ENCODE measurements at places on chromosomes 1 and 21.

DNA sequence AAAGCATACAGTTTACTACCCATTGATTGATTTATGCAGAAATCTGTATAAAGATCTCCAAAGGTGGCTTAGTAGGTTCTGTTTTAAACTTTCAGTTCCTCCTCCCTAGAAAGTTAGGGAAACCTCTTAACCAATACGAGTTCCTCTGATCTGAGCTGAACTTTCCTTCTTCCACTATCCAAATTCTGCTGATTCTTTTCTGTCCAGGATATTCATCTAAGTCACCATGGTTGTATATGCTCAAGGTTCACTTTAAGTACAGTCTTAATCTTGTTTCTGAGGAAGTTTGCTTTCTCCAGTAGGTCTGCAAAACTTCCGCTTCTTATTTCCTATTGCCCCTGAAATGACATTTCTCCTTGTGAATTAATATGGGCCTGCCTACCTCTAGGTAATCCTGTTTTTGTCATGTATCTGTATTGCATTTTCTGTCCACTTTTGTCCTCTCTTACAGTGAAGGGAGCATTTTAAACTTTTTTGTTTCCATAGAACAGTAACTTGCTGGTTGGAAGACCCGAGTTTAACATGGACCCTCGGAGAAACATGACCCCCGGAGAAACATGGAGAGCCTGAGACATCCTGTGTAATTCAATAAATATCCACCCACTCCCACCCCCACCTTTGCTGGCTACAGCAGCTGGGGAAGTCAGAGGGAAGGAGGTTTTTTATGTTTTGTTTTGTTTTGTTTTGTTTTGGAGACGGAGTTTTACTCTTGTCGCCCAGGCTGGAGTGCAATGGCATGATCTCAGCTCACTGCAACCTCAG is 16.7 kb upstream of the TUT4 start:
- no peak for DNase-seq

GRCh38 chr1:64745986-64746940 is 1.4 kb downstream of the RAVER2 start:
- DNase-seq = no peak

DNA sequence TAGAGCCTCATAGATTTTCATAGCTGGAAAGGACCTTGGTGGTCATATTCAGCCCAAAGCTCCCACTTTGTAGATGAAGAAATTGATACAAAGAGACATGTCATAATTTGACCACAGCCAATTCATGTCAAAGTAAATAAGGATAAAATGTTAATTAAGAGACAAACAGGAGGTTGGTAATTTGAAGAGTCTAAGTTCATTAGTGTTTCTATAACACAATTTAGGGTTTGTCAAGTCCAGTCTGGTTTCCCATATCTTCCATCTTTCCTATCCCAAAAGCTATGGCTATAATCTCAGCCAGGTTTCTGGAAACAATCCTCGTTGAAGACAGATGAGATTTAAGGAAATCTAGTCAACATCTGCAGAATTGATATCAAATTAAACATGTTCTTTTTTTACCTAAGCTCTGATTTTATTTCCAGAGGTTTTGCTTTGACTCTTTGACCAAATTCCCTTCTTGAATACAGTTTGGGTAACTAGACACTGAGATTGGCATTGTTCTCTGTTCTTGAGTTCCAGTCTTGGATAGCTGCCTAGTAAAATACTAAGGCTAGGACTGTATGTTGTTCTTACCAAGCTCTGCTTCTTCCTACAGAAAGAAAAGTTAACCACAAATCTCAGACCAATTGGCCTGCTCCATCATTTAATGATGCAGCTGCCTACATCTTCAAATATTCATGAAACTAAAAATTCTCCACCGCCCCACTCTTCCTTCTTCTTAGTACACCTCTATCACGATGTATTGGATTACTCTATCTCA is 62.0 kb downstream of the SLC44A5 start:
- DNase-seq = no peak

- DNase-seq = no peak
Observed at GRCh38 chr1:228469413-228470162, 17.6 kb upstream of the RNF187 start.

DNA sequence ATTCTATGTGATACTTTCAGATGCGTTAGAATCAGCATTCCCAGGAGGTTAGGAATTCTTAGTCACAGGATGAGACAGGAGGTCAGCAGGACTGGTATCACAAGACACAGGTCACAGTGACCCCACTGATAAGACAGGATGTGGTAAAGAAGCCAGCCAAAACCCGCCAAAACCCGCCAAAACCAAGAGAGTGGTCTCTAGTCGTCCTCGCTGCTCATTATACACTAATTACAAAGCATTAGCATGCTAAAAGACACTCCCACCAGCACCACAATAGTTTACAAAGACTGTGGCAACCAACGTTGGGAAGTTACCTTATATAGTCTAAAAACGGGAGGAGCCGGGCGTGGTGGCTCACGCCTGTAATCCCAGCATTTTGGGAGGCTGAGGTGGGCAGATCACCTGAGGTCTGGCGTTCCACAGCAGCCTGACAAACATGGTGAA is 13.9 kb upstream of the ACTA1 start:
- no peak for DNase-seq

GRCh38 chr1:214638997-214639396 is 36.0 kb downstream of the CENPF start:
- no peak for DNase-seq

DNA sequence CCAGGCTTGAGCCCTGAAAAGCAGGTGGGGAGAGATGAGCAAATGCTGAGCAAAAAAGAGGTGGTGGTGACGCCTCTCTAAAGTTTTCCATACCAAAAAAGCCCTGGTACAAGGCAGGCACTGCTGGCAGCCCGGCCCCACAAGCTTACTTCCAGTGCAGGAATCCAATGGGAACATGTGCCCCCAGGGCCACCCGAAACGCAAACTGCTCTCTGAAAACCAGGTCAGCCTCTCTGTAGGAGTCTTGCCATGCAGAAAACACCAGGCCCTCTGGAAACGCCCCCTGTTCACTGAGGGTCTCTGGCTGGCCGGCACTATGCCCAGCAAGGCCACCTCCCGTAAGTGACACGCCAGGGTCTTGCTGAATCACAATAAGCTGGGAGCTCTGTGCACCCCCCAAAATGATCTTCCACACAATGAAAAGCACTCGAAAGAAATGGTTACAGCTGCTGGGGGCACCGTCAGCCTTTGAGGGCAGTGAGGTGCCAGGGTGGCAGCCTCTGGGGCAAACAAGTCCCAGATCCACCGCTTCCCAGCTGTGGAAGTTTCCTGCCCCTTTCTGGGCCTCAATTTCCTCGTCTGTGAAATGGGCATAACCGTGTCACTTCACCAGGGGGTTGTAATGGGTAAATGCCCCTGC is 170.5 kb downstream of the TOMM20 start:
- DNase-seq = no peak

- no peak for DNase-seq
Observed at GRCh38 chr1:209412036-209412435, 171.5 kb upstream of the CAMK1G start.

DNA sequence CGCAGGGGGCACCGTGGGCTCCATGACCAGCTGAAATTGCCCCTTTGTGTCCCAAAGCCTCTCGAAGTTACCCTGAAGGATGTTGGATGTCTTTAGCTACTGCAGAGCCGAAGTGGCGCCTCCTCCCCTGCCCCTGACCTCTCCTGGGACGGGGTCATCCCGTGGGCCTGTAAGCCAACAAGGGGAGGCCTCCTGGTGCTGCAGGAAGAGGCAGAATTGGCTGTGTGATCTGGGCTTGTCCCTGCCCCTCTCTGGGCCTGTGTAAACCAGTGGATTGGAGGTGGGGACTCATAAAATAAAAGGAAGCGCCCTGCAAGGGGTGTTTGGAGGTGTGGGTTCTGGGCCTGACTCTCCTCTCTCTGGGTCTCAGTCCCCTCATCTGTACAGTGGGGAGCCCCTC is 2.1 kb upstream of the TAS1R2 start:
- DNase-seq = no peak

DNA sequence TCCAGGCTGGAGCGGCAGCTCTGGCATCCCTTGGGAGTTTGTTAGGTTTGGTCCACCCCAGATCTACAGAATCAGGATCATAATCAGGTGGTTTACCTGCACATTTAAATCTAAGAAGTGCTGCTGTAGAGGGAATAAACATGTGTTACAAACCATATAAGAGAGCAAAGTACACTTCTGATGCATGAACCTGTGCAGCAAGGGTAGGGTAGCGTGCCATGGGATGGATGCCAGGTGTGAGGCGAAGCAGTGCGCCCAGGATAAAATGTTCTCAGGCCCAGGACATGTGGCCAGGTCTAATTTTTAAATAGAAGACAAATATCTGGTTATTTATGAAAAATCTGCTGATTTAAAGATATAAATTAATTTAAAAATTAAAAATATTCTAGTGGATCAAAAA is 308.8 kb upstream of the USP24 start:
- no peak for DNase-seq

- DNase-seq = no peak
Observed at GRCh38 chr1:44048532-44049215, 17.4 kb upstream of the SLC6A9 start.

DNA sequence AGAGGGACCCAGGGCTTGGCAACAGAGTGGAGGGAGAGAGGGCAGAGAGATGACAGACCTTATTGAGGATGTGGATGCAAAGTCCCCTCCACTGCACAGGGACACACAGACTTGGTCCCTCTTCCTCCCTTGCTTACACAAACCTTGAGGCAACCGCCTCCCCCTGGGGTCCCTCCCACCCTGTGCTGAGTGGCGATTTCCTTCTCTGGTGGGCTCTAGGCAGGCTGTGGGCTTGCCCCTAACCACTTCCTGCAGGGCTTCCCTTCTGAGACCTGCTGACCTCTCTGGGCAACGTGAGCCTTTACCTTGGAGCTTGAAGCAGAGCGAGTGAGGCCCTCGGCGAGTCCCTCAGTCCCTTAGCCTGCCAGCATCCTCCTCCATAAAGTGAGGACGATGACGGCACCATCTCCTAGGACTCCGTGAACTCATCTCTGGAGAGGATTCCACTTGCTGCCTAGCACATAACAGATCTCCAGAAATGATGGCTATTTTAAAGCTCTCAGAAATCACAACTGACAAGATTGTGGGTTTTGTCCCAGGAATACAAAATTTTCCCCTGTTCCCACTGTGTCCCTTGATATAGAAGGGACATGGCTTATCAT is 25.0 kb downstream of the KIAA1614 start:
- no peak for DNase-seq

DNA sequence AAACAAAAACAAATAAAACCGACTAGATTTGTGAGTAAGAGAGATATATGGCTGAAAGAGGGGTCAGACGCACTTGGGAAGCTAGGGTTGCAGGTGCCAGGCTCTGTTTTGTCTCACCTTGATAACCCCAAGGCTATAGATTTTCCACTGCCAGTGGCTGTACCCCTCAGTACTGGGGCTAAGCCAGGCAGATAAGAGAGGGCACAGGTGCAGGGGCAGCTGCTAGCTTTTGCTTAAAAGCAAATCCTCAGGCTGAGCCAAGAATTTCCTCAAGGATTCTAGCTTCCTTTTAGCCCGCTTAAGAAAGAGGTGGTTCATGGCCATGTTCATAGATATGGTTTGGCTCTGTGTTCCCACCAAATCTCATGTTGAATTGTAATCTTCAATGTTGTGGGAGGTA is 57.9 kb downstream of the OVGP1 start:
- DNase-seq = no peak

DNA sequence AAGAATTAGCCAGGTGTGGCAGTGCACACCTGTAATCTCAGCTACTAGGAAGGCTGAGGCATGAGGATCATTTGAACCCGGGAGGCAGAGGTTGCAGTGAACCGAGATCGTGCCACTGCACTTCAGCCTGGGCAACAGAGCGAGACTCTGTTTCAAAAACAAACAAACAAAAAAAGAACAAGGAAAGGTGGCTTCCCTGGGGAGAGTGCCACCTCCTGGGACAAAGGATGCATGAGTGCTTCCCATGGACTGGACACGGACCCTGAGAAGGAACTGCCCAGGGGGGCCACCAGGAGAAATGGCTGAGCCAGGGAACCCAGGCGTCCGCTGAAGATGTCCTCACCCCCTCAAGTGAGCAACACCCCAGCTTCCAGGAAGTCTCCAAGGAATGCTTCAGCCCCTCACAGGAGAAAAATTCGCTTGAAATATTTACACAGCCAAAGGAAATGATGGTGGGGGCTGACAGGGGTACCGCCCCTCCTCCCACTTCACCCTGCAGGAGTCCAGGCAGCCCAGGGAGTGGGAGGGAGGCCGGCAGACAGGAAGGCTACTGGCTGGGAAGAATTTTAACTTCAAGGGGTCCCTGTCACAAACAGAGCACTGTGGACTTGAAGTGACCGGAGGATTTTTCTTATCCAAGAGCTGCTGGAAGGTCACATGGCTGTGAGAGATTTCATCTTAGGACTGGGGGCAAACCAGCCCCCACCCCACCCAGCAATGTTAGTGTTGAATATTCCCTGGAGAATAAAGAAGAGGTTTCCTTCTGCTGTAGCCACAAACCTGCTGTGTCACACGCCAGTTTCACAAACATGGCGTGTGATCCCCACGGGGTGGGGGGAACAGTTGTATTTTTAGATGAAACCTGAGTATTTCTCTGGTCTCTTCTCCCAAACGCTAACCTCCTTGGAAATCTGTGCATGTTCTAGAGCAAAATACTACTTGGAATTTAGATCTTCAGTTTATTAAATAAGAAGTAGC is 90.8 kb upstream of the SLC25A33 start:
- DNase-seq = no peak

- no peak for DNase-seq
Observed at GRCh38 chr1:152043870-152044269, 7.1 kb upstream of the S100A11 start.

All from posterior vena cava (tissue), 2 donors.